ENCODE measurements at places on chromosomes 6 and 20.
A peak's percentile ranks its signal among the peaks of the same experiment; 100 is the strongest.

DNA sequence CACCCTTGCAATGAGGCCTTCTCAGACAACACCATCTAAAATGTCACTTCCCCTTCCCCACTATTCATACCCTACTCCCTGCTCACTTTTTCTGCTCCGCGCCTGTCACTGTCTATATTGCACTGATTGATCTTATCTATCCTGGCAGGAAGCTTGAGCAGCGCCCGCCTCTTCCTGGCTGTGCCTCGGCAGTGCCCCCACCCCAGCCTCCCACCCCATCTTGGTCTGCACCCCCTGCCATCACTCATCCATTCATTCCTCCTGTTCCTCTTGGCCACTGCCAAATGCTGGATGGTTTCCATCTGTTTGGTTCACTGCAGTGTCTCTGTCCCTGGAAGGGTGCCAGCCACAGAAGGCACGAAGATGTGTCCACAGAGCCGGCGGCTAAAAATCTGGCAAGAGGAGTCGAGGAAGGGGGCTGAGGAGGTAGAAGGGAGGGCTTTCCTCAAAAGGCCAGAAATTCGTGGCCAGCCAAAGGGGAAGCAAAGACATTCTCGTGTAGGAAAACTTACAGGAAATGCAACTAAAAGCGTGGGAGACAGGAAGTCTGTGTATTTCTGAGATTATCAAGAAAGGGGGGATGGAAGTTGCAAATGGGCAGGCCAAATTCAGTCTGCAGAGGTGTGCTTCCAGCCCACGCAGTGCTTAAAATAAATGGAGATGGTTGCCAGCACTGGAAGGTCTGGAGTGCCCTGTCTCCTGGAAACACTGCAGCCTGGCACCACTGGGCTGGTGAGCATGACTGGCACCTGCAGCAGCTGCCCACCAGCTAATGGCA, 27.6 kb downstream of the SYNJ2 start:
- DNase-seq: peak; percentile 91

GRCh38 chr6:2937627-2938003, 33.8 kb downstream of the SERPINB6 start:
- DNase-seq: no peak

- no peak for DNase-seq
Measured at GRCh38 chr6:119071576-119071975, 6.9 kb downstream of the FAM184A start.

- no peak for DNase-seq
Measured at GRCh38 chr20:36672991-36673390, 27.0 kb upstream of the SLA2 start.

DNA sequence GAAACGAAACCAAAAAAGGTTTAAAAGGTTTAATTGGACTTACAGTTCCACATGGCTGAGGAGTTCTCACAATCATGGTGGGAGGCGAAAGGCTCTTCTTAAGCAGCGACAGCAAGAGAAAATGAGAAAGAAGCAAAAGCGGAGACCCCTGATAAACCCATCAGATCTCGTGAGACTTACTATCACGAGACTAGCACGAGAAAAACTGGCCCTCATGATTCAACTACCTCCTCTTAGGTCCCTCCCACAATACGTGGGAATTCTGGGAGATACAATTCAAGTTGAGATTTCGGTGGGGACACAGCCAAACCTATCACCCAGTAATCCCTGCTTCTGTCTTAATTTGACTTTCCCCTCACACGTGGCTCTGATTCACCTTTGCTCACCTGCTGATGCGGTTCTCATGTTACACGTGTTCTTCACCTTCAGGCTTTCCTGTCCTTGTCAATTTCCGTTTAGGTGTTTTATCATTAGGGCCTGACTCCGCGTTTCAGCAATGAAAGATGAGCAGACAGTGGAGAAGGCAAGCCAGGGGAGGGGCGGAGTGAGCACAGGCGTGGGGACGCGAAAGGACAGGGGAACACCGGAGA, 57.1 kb downstream of the AGPAT4 start:
- DNase-seq: no peak

DNA sequence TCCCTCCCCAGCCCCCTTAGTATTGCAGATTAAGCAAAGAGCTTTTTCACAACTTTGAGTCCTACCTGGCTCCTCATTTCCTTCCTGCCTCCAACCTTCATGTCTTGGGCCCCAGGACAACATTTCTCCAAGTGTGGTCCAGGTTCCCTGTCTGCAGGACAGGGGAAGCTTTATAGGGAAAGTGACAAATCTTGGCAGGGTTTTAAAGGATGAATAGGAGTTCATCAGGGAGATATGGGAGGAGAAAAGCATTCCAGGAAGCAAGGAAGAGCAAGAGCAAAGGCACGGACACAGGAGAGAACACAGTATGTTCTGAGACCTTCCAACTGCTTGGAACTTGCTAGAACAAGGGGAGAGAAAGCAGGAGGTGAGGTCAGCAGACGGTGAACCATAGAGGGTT, 1.9 kb downstream of the BPIFB1 start:
- DNase-seq: no peak

DNA sequence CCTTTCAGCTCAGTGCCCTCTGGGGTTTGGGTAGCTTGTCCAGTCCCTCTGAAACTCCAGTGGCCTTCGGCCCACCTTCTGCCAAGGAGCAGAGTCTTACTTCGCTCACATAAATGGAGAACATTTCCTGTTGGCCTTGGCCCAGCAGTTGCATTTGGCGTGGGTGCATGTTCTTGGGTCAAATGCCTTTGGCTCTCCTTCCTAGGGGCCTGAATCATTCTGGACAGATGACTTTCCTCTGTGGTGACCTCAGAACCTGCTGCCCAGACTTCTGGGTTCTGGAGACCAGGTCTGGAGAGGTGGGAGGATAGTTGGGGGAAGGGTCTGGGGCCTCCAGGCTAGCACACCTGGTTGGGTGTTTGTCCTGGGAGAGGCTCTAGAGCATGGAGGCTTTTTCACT, 29.3 kb downstream of the BCAS4 start:
- DNase-seq: no peak

- no peak for DNase-seq
Measured at GRCh38 chr6:66264376-66264775, 557.4 kb upstream of the EYS start.

- DNase-seq: no peak
Measured at GRCh38 chr6:53284901-53285300, 63.8 kb downstream of the ELOVL5 start.

GRCh38 chr20:58128635-58129625, 99.5 kb downstream of the ANKRD60 start:
- no peak for DNase-seq

DNA sequence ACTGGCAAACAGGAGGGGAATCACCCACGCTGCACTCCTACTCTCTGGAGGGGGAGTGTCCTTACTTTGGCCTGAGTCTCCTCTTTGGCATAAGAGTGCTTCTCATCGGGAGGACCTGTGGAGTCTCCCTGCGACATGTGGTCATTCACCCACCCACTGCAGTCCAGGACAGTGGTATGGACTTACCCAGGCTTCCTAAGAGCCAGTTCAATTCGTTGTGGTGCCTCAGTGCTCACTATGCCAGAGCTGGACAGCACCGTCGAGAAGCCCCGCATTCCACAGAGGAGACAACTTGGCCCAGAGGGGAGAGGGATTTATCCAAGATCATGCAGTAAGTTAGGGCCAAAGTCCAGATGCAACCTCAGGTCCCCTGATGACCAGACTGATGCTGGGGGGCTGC, 86.2 kb upstream of the CCDC167 start:
- DNase-seq: no peak

GRCh38 chr20:4134355-4134834, 119.0 kb upstream of the RNF24 start:
- DNase-seq: no peak

- no peak for DNase-seq
Measured at GRCh38 chr20:52295556-52295955, 104.0 kb upstream of the ZFP64 start.

DNA sequence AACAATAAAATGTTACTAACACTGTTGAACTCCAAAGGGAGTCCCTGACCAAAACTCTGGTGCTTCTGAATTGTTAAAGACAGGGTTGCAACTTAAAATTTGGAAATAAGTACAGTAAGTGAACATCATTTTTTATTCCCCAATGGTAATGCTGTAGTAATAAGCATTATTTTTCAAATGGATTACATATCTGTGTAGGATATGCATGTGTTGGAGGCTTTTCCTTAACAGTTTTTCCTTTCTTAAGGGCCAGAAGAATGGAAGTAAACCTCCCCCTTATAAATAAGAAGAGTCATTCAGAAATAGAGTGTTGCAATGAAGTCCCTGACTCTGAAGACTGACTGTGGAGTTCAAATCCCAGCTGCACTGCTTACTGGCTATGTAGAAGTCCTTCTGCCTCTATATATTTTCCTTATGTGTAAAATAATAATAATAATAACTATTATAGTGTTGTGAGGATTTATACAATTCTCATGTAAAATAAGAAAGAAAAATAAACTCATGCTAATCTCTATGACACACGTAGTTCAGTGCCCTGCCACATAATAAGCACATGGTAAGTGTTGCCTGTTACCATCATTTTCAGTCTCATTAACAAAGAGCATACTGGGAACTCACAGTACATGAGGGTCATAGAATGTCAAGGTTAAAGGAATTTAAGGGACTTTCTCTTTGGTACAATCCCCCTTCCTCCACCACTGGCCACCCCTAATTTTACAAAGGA, 129.8 kb upstream of the SMLR1 start:
- DNase-seq: no peak

GRCh38 chr6:79672631-79673111, 41.5 kb downstream of the SH3BGRL2 start:
- DNase-seq: peak; percentile 21

GRCh38 chr6:125233202-125233601, 68.6 kb downstream of the HDDC2 start:
- DNase-seq: no peak

DNA sequence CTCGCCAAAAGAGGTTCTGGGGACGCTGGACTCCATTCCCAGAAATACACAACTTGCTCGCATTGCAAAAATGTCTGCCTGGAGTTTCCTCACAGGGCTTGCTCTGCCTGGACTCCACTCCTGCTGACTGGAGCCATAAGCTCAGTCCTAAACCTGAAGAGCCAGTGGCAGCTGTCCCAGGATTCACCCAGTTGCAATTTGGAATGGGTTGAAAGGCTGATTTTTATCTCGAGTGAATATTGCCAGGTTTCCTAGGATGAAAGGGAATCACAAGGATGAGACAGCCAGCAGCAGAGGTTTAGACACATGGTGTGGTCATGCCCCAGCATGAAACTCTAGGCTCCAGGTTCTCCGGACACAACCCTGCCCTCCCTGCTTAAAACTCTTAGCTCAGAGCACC, 223.3 kb downstream of the BMP7 start:
- no peak for DNase-seq

DNA sequence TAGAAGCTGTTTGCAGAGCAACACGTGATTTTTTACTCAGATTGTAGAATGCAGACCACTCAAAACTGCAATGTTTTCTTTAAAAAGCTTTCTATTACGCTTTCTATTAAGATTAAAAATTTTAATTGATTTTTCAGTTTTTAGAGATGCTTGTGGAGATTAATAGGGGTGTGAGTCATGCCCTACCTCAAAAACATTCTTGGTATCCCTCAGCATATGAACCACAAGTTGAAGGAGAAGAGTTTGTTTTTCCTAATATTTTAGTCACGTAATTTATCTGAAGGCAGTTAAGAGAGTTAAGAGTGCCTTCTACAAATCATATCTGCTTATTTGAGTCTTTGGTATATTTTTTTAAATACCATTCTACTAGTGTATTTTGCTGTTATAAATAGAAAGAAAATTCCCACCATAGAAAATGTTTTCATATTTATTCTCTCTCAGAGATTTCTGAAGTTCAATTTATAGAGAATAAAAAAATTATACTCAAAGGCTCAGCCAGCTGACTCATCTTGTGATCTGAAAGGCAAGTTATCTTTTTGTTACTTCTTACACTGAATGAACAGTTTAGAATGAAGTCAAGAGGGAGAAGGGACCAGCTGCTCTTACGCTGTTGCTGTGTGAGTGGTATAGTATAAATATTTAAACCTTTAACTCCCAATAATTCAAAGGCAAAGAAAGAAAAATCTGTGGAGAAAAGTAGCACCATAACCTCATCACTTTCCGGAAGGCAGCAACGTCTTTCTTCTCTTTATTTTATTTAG, 7.6 kb downstream of the RIPOR2 start:
- DNase-seq: no peak

- peak; percentile 16 for DNase-seq
Measured at GRCh38 chr6:35757456-35758123, 18.8 kb upstream of the CLPSL2 start.

DNA sequence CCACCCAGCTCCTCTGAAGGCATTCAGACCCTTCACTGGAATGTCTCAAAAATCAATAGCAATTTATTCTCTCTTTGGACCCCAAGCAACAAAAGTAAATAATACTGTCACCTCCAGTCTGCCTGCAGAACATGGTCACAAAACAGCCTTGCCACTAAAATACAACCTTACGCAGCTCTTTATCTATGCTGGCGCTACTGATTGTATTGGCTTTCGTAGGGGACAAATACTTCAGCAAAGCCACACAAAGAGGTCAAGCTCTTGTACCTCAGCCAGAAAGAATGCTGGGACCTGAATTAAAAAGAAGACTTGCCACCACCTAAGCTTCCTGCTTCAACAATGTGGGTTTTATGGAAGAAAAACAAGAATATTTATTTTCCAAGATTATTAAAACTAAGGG, 57.2 kb downstream of the PRKN start:
- DNase-seq: no peak

DNA sequence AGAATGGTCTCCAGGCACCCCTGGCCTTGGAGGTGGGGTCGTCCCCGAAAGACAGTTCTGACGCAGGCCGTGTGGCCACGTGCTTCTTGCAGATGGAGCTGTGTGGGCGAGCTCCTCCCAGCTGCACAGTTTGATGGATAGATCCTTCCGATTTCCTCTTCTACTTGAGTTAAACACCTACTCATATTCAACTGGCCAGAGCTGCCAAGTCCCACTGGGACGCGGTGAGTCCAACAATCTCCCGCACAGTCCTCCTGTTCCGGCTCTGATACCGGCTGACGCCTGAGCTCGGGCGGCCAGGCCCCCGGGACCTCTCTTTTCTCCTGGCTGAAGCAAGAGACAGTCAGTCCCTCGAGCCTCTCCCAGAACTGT, 57.9 kb upstream of the DACT2 start:
- no peak for DNase-seq

DNA sequence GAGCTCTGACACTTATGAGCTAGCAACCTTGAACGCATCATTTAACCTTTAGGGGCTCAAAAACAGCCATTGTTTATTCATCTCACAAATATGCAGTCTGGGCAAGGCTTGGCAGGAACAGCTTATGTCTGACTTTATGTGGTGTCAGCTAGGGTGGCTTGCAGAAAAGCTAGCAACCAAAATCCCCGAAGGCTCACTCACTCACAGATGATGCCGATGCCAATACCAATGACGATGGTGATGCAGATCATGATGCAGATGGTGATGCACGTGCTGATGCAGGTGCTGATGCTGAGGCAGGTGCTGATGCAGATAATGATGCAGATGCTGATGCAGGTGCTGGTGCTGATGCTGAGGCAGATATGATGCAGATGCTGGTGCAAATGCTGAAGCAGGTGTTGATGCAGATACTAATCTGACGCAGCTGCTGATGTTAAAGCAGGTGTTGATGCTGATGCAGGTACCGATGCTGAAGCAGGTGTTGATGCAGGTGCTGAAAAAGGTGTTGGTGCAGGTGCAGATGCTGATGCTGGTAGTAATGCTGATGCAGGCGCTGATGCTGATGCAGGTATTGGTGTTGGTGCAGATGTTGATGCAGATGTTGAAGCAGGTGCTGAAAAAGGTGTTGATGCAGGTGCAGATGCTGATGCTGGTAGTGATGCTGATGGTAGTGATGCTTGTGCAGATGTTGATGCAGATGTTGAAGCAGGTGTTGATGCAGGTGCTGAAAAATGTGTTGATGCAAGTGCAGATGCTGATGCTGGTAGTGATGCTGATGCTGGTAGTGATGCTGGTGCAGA, 195.6 kb downstream of the NFATC2 start:
- DNase-seq: peak; percentile 52

- no peak for DNase-seq
Measured at GRCh38 chr20:45230631-45231030, 9.5 kb downstream of the SEMG2 start.
